ENCODE measurements at places on chromosomes 5 and 9.

GRCh38 chr5:179118338-179118737 is 58.2 kb downstream of the ZNF354C start:
- DNase-seq = no peak

- DNase-seq = no peak
Measured at GRCh38 chr5:35863159-35863558, 6.5 kb downstream of the IL7R start.

DNA sequence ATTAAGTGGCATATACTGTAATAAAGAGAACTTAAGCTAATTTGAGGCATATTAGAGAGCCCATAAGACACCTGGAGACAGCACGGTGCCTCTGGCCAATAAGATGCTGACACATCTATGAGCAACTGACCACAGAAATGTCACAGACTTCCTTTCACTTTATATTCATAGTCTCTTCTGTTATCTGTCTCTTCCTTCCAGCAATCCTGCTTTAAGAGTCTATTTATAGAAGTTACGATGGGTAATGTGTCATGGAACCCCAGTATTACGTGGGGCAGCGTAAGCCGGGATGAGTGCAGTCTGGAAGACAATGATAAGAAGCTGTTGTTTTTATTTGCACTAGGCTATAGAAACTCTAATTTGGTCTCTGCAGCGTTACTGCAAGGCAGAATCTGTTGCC is 136.8 kb downstream of the CFAP90 start:
- no peak for DNase-seq

GRCh38 chr9:118331622-118332045 is 627.4 kb downstream of the TLR4 start:
- DNase-seq = no peak

DNA sequence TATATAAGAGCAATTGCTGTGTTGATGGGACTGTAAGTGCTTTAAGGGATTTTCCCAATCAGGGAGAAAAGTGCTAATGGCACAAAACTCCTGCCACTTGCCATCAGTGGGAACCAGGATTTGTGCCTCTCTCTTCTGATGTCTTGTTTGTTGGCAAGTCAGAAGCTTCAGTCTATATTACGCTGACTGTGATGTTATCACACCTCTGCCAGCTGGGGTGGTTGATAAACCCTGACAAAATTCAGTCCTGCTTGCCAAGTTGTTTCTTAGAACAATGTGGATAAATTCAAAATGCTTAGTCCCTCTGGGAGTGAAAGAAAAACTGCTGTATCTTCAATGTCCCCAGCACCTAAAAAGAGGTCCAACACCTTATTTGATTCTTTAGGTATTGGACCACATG is 161.4 kb upstream of the FBXL7 start:
- no peak for DNase-seq

GRCh38 chr5:119862619-119863018 is 233.3 kb downstream of the FAM170A start:
- no peak for DNase-seq

DNA sequence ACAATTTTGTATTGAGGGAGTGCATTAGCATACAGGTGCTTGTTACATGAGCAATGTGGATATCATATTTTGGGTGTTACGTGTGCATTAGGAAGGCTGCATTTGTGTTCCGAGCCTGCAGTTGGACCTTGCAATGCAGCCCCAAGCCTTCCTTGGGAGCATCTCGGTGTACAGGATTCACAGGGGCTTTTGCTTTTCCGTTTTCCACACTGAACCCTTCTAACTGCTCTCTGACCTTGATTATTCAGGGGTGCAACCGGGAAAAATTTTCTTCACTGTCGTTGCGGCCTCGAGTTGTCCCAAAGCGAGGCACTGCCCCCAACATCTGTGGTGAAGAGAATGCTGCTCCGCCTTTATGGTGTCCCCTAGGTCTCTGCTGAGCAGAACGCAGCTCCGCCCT is 80.1 kb upstream of the PLEKHG4B start:
- DNase-seq = no peak

- no peak for DNase-seq
Measured at GRCh38 chr5:51208296-51208695, 175.0 kb upstream of the ISL1 start.

DNA sequence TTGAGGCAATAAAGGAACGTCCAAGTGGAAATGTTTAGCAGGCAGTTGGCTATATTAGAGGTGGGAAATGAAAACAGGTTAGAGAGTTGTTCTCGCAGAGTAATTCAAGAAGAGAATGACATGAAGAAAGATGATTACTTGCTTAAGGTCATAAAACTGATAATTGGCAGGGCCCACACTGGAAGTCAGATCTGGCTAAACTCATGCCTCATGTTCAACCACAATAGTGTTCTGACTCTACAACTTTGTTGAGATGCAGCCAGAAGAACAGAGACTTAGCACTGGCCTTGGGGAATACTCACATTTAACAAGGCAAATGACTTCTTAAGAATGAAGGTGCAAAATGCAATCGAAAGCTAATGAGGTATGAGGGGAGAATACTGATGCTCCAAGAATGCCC is 27.2 kb upstream of the TNFSF8 start:
- no peak for DNase-seq

DNA sequence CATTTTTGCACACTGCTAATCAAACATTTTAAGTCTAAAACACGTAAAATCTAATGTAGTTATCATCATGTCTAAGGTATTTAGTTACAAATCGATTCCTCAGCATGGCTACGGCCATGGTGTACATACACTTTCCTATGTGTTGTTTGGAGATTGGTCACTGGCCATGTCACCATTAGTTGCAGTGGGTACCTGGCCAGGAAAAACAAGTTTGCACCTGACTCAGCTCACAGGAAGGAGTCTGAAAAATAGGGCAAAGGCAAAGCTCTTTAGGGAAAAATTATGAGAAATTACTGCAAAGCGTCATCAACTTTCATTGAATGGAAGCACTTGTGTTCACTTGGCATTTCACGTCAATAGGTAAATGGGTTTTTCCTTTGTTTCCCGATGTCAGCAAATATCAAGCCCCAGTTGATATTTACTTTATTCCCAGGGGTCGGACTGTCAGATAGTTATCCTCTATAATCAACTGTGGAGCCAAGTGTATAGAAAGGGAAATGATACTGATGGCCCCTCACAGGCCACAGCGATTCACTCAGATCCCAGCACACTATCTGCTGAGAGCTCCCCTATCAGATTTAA is 626.0 kb upstream of the ADAMTS16 start:
- DNase-seq = no peak

DNA sequence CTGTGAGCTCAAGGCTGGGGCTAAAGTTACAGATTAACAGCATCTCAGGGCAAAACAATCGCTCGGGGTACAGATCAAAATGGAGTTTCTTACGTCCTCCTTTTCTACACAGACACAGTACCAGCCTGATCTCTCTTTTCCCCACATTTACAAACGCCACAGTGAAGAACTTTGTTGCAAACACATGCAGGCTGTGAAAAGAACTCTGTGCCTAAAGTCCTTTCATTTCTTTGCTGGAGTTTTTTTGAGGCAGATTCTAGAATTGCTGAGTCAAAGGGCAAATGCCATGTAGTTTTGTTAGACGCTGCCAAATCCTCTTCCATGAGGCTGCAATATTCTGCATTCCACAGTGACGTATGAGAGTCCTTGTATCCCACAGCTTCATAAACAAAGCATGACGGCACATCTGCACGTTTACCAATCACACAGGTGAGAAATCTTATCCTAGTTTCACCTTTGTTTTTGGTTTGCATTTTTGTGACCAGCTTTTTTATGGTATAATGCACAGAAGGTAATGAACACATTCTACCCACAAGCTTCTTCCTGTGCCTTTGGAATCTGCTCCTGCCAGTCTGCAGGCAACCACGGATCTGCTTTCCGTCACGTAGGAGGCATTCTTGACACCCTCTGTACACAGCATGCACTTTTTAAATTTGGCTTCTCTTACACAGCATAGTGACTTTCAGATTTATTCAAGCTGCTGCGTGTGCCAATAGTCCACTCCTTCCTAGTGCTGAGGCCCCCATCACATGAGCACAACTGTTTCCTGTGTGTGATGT is 44.6 kb upstream of the LPCAT1 start:
- no peak for DNase-seq

DNA sequence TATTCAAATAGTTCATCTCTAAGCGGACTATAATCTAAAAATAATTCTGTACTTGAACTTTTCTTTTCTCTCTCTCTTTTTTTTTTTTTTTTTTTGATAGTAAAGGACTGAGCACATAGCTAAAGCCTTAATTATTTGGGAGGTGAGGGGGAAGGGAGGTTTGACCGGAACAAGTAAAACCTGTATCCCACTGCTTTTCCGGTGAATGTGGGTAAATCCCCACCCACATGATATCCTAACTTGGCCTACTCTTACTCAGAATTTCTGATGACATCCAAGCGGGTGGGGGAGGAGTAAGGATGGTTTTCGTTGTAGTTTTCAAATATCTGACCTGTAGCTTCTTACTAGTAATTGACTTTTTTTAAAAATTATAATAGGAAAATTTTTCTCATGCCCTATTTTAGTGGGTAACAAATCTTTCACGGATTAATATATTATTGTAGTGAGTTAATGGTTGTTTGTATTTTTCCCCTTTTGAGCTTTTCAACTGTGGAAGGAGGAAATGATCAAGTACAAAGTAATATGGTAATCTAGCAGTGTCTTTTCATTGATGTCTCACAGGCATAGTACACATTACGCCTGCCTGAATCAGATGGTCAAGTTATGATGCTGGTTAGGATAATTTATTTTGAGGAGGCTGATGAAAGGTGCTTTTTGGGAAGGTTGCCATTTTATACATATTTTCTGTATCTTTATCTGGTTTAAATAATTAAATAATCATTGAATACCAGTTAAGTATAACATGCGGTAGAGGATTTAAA is 2.2 kb upstream of the ELL2 start:
- DNase-seq = no peak

GRCh38 chr9:76545191-76545590 is 86.2 kb downstream of the GCNT1 start:
- DNase-seq = no peak

GRCh38 chr9:127873223-127873691 is 4.2 kb downstream of the AK1 start:
- no peak for DNase-seq

DNA sequence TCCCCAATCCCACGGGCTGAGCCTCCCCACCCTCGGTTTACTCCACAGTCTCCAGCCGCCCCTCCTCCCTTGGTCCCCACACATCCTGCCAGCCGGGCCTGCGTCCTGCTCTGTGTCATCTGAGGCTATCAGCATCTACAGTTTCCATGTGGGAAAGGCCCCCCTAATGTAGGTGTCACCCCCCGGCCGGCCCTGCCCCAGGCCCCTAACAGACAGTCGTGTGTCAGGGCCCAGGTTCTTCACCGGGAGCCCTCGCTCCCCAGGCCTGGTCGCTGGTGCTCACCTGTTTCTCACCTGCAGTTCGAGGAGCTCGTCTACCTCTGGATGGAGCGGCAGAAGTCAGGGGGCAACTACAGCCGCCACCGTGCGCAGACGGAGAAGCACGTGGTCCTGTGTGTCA is 62.7 kb downstream of the KCNT1 start:
- no peak for DNase-seq
